ENCODE measurements at places on chromosomes 5 and 9. TPM values are rescaled to one million over a fixed set of nuclear protein-coding genes. Genes with fewer than 3 reads are reported as not detected.

The F2RL2 gene
- 0.32 TPM for polyA plus RNA-seq

The SMIM33 gene
- not detected for polyA plus RNA-seq

The BARHL1 gene
- polyA plus RNA-seq = not detected

The SLCO6A1 gene
- polyA plus RNA-seq = 0.32 TPM

The ADGRV1 gene
- polyA plus RNA-seq = 19.6 TPM

Measured in cardiac muscle cell (in vitro differentiated cells and primary cell).